ENCODE measurements at places on chromosomes 7 and 10.

GRCh38 chr10:44030132-44030531 is 354.8 kb downstream of the CXCL12 start:
- DNase-seq, result no peak

DNA sequence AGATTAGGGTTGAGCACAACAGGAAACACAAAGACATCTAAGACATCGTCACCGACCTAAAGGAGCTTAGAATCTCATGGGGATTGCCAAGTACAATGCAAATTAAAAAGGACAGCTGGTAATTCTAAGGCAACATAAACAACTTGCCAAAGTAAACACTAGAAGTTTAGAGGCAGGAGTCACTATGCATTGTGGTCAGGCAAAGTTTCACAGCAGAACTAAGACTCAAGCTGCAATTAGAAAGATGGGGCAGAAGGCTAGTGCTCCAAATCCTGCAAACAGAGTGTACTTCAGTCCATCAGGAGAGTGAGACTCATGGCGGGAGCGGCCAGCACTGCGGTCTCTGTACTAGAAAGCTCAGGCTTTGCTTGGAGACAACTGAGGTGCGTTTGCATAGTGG is 52.7 kb downstream of the HIPK2 start:
- DNase-seq, result no peak

DNA sequence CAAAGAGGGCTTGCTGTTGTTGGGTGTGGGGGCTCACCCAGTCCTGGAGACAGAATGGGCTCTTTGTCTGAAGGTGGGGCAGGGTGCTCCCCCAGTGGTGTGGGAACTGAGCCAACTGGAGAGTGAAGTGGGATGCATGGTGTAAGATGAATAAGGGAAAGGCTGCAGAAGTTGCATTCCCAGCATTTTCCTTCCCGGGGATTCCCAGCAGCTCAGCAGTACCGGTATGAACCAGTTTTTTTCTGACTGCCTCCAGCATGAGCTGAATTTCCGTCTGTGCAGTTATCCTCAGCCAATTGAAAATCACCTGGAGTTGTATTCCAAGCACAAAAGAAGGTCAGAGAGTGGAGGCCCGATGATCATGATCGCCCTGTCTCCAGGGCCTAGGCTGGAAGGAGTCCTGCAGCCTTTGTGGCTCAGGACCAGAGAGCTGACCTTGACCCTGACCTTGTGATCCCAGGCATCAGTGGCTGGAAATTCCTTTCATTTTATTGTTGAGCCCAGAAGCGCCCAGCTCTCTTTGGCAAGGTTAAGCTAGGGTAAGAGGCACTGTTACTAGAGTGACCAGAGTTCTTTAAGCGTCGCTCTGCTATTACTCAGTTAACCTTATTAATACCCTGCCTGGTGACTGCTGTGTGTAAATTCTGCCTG is 33.4 kb downstream of the OGDH start:
- no peak for DNase-seq

GRCh38 chr7:12814828-12815227 is 127.4 kb downstream of the ARL4A start:
- no peak for DNase-seq

- no peak for DNase-seq
Observed at GRCh38 chr10:99207340-99207739, 28.3 kb downstream of the HPSE2 start.

DNA sequence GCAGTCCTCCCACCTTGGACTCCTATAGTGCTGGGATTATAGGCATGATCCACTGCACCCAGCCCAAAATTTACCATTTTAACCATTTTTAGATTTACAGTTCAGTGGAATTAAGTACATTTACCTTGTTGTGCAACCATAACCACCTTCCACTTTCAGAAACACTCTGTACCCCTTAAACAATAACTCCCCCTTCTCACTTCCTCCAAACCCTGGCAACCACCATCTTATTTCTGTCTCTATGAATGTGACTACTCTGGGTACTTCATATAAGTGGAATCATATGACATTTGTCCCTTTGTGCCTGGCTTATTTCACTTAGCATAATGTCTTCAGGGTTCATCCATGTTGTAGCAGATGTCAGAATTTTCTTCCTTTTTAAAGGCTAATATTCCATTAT is 33.6 kb downstream of the SUFU start:
- DNase-seq, result no peak

- no peak for DNase-seq
Observed at GRCh38 chr10:21513405-21513788, 12.1 kb downstream of the SKIDA1 start.

DNA sequence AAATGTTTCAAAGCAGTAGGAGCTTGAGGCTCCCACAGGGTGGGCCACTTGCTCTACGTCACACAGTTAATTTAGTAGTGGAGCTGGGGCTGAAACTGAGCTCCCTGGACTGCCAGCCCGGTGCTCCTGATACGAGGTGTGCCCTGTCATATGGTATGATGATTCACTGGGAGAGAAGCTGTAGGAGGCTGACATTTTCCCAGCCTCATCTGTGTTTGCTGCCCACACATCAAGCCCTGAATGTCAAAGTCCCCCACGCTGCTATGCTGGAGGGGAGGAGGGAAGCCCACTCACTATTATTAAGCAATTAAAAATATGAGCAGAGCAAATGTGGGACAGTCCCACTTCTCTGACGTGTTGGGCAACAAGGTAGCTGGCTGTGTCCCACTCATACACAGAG is 81.2 kb upstream of the SORCS3 start:
- DNase-seq, result no peak

DNA sequence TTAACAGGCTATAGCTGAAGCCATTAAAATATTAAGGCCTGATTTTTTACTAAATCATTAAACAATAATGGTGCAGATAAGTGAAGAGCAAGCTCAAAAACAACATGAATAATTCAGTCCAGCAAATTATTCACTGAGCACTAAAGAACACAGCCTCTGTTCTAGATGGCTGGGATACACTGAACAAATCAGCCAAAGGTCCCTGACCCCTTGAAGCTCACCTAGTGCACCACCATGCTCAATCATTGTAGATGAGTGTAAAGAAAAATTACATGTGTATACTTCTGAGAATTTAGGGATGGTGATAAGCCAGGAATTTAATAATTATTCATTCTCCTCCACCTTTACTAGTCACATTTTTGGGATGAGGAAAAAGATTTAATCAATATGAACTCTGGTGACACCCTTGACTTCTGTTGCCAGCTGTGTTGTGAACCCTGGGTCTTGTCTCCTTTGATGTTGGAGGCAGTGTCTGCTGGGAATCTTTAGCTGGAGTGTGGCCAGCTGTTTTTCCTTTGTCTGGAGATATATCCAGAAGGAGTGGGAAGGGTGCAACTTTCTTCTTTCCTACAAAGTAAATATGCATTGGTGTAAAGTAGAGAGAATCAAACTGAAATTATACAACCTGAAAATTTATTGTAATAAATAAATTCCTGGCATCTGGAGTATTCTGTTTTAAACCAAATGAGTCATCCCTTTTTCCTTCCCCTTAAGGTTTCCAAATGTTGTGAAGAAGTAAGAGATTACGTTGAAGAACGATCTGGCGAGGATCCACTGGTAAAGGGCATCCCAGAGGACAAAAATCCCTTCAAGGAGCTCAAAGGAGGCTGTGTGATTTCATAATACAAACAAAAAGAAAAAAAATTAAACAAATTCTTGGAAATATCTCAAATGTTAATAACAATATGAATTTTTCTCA is 4.0 kb downstream of the GNGT1 start:
- DNase-seq, result no peak

DNA sequence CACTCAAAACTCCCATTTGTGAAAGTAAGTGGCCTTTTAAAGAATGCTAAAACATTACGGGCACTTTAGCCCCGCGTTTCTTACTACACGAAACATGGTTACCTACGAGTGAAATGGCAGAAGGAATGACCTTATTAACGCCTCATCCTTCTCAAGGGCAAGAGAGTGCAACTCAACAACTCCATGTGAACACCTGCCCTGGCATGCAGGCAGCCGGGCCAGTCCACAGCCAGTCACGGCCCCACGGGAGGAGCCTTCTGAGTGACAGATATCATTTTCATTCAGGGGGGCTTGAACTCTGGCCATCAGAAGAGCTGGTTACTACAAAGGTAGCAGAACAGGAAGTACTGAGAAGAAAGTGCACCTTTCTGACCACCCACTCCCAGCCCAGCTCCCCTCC is 236.1 kb downstream of the PTPRN2 start:
- no peak for DNase-seq

DNA sequence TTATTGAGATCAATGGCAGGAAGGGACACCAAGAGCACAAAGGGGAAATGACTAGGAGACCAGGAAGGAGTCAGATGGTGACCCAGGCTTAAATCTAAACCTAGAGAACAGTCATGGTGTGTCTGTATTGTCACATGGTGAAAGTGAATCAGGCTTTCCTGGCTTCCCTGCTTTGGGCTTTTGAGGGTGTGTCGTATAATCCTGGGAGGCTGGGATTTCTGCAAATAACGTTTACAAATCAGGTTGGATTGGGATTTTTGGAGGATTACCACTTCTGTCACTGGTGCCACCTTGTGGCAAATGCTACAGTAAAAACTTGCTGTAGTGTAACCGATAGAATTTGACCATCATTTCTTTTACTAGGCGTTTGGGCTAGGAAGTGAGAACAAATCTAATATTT is 502.6 kb downstream of the NRG3 start:
- no peak for DNase-seq

GRCh38 chr10:36021096-36021495 is 379.0 kb upstream of the FZD8 start:
- DNase-seq, result no peak

- DNase-seq, result no peak
Observed at GRCh38 chr10:131312478-131312836, 936 bp upstream of the TCERG1L start.

- no peak for DNase-seq
Observed at GRCh38 chr10:78849115-78849514, 219.7 kb upstream of the ZMIZ1 start.

GRCh38 chr7:68904630-68905029 is 693.6 kb upstream of the AUTS2 start:
- no peak for DNase-seq

DNA sequence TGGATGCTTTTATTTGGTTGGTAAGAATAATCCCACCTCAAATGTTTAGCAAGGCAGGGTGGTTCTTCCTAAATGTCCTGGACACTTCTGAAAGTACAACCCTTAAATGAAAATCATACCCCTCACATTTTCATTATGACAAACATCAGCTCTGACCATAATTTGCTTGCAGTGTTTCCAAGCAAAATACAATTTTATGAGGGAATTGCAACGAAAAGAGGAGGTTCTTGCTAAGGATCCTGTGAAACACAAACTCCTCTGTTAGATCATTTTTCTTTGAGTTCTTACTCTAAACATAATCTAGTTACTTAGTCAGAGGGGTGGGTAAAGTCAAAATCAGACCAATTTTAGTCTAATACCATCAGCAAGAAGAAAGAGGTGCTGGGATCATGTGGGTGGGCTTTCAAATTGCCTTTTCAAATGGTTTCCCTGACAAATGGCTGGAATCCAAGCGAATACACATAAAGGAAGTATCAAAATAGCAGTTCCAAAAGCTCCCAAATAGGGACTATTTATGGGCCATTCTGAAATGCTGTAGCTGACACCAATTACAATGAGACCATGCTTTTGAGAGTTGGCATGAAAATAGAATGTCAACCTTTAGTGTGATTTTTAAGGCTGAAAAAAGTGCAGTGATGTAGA is 164.9 kb upstream of the INHBA start:
- DNase-seq, result no peak

DNA sequence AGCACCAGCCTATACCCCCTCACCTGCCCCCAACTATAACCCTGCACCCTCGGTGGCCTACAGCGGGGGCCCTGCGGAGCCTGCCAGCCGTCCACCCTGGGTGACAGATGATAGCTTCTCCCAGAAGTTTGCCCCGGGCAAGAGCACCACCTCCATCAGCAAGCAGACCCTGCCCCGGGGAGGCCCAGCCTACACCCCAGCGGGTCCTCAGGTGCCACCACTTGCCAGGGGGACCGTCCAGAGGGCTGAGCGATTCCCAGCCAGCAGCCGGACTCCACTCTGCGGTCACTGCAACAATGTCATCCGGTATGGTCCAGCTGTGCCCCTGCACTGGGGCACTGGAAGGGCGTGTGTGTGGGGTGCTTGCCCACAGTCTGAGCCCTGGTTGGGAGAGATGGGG is 40.0 kb upstream of the BMPR1A start:
- DNase-seq, result no peak

- no peak for DNase-seq
Observed at GRCh38 chr10:70380350-70381135, 1.9 kb downstream of the LRRC20 start.

DNA sequence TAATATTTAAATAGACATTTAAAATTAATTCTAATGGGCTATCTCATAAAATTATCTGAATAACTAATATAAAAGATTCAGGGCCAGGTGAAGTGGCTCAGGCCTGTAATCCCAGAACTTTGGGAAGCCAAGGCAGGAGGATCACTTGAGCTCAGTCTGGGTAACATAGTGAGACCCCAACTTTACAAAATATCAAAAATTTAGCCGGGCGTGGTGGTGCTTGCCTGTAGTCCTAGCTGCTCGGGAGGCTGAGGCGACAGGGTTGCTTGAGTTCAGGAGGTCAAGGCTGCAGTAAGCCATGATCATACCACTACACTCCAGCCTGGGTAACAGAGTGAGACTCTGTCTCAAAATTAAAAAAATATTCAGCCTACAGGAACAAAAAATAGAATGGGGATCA is 12.5 kb downstream of the NOBOX start:
- no peak for DNase-seq

- no peak for DNase-seq
Observed at GRCh38 chr10:76291175-76291574, 859.8 kb downstream of the LRMDA start.

DNA sequence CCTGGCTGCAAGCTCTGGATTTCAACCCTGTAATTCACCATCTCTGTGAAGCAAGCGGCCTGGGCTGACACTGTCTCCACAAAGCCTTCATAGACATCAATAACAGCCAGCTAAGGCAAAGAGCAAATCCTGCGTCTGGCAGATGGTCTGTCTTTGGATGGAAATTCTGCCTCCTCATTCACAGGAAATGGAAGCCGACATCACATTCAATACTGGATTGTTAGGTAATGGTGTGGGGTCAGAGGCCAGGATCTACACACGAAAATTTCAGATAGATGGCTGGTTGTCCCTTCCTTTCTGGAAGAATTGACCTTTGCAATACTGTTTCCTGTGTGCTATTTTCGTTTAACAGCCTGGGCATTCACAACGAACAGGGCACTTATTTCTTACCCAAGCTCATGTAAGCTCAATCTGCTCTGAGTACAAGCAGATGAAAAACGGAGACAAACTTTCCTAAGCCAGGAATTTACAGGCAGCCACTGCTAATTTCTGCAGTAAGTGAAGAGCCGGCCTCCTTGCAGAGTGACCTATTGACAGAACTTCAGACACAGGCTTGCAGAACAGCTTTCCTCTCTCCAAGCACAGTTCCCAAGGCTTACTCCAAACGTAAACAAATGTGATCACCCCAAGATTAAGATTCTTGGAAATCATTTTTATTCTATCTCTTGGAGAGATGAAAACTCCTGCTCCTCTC is 3.1 kb upstream of the ADAM12 start:
- no peak for DNase-seq
